ENCODE measurements at places on chromosomes 11 and 22.

GRCh38 chr11:16418428-16419097 is 62.2 kb upstream of the SOX6 start:
- DNase-seq: no peak

DNA sequence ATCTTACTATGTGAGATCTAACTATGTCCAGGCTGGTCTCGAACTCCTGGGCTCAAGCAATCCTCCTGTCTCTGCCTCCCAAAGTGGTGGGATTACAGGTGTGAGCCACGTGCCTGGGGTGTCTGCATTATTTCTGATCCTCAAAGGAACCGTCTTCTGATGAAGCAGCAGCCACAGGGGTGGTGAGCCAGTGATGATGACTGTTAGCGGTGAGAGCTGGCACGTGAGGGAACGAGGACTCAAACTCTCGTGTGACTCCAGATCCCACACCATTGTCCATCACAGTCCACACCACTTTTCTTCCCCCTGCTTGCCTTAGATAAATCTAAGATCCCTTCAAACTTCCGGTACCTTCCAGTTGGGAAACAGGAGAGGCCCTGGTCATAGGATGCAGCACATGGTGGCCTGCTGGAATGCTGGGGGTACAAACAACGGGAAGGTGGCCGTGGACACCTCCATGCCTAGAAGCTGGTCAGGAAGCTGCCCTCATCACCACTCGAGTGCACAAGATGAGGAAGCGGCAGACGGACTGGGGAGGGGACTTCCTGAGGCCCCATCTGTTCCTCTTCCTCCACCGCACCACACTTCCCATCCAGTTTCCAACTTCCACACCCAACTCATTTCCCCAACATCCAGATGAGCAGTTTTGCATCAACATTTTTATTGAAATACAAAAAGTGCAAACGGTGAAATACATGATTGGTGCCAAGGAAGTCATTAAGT is 23.8 kb downstream of the ARHGAP1 start:
- no peak for DNase-seq

- peak; percentile 33 for DNase-seq
Measured at GRCh38 chr11:43579171-43579918, 101.2 kb upstream of the HSD17B12 start.

GRCh38 chr11:63549411-63549810 is 12.8 kb downstream of the PLAAT4 start:
- no peak for DNase-seq

DNA sequence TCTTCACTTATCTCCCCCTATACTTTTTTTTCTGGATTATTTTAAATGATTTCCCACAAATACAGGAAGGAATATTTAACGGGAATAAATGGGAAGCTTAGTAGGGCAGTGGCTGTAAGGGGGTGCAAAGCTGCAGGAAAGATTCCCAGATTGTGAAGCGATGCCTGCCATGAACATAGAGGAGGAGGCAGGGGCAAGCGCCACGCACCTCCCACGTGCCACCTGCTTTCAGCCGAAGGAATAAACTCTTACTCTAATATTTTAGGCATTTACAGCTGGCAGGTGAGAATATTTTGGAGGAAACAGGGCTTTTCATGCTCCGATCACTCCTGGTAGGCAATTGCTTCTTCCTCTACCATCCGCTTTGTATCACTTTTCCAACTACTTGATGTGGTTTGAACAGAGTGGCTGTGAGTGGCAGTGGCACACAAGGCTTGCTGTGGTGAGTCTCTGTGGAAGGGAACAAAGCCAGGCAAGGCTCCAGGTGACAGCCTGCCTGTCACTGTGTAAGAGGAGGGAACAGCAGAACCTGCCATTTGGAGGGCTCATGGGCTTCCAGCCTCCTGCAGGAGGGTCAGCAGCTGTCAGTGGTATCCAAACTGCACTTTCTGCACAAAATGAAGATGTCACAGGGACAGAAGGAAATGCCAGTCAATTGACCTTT is 54.5 kb upstream of the PLET1 start:
- DNase-seq: no peak

DNA sequence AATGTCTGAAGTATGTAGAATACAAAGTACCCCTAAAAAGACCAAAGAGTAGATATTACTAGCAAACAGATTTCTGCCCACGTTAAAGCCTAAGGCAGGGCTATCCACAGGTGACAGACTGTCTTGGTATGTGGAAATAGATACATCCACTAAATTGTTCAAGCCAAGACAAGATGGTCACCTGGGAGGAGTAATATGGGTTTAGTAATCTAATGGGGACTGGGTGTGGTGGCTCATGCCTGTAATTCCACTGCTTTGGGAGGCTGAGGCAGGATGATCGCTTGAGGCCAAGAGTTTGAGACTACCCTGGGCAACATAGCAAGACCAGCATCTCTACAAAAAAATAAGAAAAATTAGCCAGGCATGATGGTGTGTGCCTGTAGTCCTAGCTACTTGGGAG is 7.5 kb downstream of the SGSM3 start:
- DNase-seq: no peak

DNA sequence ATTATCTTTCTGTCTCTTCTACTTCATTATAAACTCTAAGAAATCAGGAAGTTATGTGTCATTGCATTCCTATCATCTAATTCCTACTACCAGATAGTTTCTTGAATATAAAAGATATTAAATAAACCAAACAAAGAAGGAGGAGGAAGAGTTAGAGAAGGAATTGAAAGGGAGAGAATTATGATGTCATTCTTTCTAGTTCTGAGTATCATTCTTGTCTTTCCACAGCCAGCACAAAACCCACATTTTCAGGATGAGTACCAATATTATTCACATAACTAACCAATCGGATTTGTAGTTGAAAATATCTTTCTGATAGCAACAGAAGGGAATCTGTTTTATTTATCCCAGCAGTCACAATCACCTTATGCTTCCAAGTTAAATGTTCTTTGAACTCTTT is 13.3 kb downstream of the MS4A13 start:
- no peak for DNase-seq

DNA sequence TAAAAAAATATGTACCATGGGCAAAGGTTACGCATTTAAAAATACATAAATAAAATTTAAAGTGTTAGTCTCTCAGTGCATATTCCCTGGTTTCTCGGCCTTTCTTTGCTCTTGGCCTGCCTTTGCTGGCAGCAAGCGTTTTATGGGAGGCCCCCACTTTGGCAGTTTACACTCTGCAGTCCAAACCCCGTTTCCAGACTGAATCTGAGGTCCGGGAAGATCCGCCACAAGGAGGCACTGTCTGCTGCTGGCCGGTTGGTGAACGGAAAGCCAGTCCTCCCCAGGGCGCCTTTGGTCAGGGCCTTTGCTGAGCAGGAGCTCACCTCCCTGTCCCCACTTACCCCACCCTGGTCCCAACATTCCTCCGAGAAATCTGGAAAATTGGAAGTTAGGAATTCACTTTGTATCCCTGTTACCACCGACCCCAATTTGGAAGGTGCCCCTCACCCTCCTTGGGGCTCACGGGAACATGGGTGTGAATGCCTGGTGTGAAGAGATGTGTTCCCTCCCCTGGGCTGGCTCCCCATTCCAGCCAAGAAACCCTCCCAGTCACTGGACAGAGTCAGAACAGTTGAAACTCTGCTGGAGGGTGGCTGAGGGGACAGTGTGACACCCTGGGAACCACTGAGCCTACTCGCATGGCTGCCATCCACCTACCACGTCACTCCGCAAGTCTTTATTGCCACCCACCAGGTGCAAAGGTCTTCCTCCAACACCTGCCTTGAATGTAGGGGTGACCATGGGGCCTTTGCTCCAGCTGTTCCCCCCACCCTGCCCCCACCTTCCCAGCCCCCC is 9.4 kb upstream of the SF1 start:
- no peak for DNase-seq

DNA sequence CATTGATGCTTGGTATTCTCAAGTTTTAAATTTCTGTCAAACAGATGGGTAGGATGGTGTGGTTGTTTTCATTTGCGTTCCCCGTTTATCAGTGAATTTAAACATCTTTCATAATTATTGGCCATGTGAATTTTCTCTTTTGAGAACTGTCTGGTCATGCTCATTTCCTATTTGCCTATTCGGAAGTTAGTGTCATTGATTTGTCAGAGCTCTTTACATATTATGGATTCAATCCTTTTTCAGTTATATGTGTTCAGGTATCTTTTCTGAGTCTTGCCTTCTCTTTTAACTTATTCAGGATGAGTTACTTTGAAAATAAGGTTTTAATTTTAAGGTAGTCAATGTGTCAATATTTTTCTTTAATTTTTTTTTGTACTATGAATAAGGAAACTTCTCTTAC is 315.7 kb downstream of the MN1 start:
- no peak for DNase-seq

DNA sequence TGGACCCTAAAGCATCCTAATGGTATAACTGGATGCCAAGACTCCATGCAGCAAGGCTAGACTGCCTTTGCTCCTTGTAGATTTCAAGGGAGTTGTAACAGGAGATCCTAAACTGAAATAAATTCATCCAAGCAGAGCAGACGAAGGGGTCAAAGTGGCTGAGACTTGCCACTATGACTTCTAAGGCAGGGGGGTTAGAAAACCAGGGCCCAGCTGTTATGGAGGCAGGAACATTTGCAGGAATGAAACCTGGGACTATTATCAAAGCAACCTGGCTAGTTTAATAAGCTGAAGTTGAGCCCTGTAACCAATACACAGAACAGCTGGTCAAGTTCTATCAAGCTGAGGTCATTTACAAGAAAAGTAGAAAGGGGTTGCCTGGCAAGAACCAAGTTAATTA is 122.2 kb upstream of the TRPC6 start:
- DNase-seq: no peak

GRCh38 chr11:127037596-127037995 is 37.0 kb upstream of the KIRREL3 start:
- DNase-seq: no peak

DNA sequence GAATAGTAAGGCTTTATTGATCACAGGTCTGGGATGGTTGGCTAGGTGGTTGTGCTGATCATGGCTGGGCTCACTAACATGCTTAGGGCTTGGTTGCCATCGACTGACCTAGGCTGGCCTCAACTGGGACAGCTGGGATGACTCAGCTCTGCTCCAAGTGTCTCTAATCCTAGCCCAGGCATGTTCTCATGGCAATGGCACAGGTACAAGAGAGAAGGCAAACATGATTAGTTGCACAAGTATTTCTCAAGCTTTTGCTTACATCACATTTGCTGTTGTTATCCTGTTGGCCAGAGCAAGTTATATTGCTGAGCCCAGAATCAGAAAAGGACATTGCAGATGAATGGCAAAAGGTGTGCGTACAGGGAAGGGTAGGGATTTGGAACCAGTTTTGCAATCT is 68.5 kb upstream of the SLC35C1 start:
- DNase-seq: no peak

GRCh38 chr11:59273373-59273841 is 60.7 kb upstream of the MPEG1 start:
- DNase-seq: no peak

DNA sequence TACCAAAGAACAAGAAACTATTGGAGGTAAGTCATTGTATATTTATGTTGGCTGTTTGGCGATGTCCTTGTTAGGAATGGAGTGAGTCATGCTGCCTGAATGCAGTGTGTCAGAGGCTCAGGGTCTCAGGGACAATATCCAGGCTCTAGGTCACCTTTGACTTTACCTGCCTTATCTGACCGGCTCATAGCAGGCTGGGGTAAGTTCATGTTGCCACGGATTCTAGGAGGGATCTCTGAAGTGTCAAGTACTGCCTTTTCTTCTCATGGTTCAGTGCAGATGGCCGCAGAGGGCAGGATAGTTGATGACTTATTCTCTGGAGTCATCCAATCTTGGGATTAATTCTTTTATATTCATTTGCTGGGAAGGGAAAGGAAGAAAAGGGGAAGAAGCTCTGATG is 53.2 kb downstream of the SPON1 start:
- no peak for DNase-seq

DNA sequence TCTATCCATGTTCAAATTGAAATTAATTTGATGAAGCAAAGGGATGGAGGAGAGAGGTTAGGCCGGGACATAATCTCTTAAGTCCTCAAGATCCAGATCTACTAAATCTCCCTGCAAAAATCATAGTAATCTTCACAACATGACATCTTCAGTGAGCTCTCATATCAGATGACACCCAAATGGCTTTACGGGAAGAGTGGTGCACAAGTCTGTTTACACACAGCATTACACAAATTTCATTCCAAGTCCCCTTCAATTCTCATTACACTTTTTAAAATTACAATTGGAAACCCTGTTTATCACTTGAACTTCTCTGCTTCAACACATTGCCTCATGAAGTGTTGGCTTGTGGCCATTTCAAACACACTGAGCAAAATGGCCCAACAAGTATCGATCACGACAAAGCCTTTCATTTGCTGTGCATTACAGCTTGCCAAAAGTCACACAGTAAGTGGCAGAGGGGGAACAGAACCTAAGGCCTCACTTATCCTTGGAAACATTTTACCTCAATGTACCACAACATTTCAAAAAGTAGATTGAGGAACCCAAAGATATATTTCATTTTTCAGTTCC is 17.9 kb upstream of the TPH1 start:
- DNase-seq: no peak

- DNase-seq: no peak
Measured at GRCh38 chr22:25192406-25192805, 7.3 kb upstream of the CRYBB3 start.

DNA sequence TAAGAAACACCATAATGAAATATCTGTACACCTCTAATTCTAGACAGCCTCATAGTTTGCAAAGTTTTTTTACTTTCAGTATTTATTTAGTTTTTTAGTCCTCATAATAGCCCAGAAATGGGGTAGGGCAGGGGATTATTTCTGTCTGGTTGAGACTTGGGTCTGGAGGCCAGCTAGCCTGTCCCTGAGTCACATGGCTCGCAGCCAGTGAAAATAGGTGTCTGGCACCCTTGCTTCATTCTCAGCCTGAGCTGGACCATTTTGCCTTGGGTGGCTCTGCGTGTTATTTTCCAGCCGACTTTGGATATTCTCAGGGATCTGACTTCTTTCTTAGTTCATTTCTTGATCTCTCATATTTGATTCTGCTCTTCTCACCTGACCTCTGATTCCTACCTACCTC is 123.9 kb upstream of the NARS2 start:
- no peak for DNase-seq

DNA sequence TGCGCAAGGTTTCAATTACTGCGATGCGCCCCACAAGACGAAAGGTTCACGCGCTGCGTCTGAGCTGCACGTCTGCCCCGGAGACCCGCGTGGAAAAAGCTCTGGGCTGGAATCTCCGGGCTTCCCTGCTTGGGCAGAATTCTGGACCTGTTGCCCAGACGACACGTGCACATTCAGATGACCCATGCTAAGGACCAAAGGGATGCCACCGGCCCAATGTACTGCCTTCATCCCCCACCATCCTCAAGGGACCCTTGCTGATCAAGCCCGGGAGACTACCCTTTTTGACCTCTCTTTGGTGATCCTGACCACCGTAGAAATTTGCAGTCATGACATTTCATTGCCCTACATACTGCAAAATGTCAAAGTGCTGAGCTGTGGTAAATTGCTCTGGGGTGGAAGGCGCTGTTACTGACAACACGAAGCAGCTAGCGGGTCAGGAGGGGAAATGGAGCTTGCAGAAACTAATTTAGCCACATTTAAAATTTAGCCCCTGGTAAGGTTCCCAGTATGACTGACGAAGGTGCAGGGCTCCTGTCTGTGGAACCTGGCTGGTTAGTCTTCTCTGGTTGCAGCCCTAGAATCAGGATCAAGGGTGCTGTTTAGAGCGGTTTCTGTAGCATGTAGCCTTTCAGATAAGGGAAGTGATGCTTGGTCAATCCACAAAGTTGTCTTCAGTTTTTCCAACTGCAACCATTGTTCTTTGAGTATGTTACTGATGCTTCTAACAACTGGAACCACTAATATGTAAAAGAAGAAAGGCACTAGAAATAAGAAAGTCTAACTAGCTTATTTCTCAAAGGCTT is 81.9 kb downstream of the PRR5L start:
- no peak for DNase-seq

- no peak for DNase-seq
Measured at GRCh38 chr11:2890466-2891294, 5.1 kb upstream of the CDKN1C start.

Measured in stimulated activated CD4-positive, alpha-beta T cell treated with anti-CD3 and anti-CD28 coated beads, TNF-alpha, amount 100 ng/mL, for 48 hours (primary cell).